ENCODE measurements at places on chromosomes 3 and 15.

- DNase-seq: no peak
Measured at GRCh38 chr3:86239946-86240345, 751.0 kb downstream of the VGLL3 start.

DNA sequence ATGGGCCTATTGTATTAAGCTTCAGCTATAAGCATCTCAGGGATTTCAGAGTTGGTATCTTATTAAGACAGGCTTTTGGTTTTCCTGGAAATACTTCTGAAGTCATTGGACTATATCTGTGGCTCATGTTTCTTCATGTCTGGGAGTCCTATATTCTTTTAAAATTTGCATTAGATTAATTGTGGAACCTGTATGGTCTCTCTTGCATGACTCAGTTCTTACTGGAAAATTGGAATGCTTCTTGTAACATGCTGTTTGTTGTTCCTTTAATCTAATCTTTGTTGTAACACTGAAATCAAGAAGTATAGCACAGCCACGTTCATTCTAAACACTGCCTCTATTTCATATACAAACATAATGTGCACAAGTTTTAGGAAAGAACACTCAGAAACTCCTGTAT is 208.1 kb downstream of the RBMS3 start:
- DNase-seq: no peak

GRCh38 chr3:127693336-127693843 is 20.6 kb downstream of the ABTB1 start:
- no peak for DNase-seq

DNA sequence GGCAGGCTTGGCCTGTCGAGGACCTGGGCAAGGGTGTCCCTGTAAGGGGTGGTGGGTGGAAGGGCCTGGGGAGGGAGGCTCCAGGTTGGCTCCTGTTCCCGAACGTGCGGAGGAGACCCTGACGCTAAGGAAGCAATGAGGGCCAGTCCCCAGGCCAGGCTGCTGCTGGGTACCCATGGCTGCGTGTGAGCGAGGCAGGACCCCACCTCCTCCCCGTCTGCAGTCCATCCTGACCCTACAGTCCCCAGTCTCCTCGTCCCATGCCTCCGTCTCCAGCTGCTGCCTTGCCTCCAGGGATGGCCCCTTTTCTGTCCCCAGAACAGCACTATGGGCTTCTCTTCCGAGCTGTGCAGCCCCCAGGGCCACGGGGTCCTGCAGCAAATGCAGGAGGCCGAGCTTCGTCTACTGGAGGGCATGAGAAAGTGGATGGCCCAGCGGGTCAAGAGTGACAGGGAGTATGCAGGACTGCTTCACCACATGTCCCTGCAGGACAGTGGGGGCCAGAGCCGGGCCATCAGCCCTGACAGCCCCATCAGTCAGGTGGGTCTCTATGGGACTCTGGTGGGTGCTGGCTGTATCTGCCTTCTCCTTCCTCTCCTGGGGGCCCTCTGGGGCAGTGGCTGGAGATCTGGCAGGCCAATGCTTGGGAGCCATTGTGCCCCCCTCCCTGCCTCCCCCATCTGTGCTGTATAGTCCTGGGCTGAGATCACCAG is 571 bp downstream of the FES start:
- DNase-seq: no peak

DNA sequence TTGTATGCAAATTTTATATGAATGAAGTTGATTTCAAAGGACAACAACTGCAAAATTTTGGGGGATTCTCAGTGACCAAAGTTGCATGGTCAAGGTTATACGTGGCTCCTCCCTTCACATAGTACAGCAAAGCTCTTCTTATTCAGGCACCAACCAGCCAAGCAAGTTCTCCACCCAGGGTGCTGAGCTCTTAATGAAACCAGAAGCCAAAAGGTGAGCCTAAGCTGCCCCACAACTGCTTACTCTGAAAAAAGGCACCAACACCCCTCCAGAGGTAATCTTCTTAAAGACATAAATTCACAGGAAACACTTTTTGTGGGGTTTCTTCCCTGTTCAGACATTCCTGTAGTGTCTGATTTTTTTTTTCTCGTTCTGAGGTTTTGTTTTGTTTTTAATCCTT is 106.1 kb upstream of the GMNC start:
- DNase-seq: no peak

GRCh38 chr15:46848704-46849103 is 868.6 kb upstream of the SEMA6D start:
- DNase-seq: no peak

DNA sequence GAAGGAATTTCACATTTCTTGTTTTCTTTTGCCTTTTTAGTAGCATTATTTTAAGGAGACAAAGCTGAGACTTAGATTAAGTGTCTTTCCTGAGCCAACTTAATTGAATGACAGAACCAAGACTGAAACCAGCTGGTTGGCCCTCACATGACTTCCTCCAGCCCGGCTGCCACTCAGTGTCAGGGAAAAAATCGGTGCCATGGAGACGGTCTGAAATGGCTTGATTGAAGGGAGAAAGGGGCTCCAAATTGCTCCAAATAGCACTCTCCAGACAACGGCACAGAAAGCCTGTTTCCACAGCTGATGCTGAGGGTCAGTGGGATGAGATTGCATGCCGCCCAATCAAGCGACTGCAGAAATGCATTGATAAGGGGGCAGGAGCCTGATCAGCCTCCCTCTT is 475.2 kb upstream of the IL12A start:
- DNase-seq: no peak

DNA sequence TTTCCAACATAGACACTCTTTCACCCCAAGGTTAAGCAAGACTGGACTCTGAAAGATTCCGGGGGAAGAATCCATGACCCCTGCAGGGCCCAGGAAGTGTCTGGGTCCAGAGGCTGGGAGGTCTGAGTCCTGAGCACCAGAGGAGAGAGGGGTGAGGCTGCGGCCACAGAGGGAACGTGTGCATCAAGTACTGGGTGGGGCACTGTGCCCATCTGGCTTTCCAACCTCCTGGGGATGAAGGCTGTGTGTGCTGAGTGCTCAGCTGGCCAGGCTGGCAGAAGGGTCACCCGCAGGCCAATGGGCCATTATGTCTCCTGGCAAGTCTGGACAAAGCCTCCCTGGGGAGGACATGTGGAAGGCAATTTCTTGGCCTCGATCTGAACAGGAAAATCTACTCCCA is 3.3 kb downstream of the CHRNA3 start:
- DNase-seq: no peak

- no peak for DNase-seq
Measured at GRCh38 chr3:150922611-150923010, 17.4 kb upstream of the MINDY4B start.

- DNase-seq: no peak
Measured at GRCh38 chr3:158103081-158103886, 2.9 kb downstream of the SHOX2 start.

DNA sequence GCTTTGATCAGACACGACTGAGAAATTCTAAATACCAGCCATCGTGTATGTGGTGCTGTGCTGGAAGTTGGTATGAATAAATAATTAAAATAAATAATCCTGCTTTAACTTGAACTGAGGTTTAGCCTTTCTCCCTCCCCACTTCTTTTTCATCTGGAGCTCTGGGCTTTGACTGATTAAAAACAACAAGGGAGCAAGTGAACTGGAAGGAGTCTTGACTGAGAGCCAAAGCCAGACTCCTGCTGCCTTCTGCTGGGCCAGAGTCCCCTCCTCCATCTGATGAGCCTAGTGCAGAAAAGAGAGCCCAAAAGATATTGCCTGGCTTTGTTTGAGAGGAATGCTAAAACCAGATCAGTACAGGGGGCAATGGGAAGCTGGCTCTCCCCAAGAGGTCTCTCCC is 96.0 kb downstream of the CCNL1 start:
- DNase-seq: peak; percentile 50

GRCh38 chr3:179244878-179245277 is 6.0 kb downstream of the KCNMB3 start:
- DNase-seq: no peak

- no peak for DNase-seq
Measured at GRCh38 chr3:188343894-188344293, 189.9 kb downstream of the LPP start.
